ENCODE measurements at places on chromosomes 3 and 15. TPM values are rescaled to one million over a fixed set of nuclear protein-coding genes. Genes with fewer than 3 reads are reported as not detected.

DNA sequence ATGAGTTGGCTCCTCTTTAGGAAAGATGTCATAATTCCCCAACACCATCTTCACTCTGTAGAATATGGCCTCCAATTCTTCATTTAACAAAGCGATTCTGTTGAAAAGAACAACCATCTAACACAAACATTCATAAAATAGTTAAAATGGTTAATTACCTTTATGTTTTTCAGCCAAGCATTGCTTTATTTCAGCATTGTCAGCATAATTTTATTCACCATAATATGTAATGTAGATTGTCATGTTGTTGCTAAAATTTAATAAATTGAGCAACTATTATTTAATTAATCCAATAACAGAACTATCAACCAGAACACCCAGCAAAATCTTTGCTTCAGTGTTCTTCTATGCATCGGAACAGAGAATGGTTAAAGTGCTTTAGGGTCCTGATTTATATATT, 46.2 kb upstream of the EPHA3 start:
- H3K4me3 ChIP-seq = no peak overlapping the region
- H3K27me3 ChIP-seq = no peaks in the 10 kb centered on the region
- H3K27ac ChIP-seq = no peak overlapping the region

DNA sequence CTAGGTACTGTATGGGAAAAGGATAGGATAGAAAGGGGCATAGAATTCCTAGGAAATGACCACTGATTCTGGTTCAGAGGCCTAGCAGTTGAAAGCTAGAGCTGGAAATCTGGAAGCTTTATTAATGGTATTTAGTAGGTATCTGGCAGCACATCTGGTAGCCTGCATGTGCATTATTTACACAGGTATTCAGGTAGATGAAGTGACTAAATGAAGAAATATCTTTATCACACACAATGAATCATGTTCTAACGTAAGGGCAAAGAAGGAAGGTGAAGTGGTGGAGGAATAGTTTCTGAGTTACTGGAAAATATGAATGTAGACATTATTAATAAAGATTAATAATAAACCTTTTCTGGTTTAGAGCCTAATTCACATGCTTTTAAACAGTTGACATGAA, 119.9 kb downstream of the MBNL1 start:
- DNase-seq = no peak
- peaks cover 42% of the 10 kb centered on the region for H3K36me3 ChIP-seq
- no peak overlapping the region for H3K27ac ChIP-seq
- H3K4me1 ChIP-seq = peaks cover 42% of the 10 kb centered on the region
- no peaks in the 10 kb centered on the region for H3K27me3 ChIP-seq

DNA sequence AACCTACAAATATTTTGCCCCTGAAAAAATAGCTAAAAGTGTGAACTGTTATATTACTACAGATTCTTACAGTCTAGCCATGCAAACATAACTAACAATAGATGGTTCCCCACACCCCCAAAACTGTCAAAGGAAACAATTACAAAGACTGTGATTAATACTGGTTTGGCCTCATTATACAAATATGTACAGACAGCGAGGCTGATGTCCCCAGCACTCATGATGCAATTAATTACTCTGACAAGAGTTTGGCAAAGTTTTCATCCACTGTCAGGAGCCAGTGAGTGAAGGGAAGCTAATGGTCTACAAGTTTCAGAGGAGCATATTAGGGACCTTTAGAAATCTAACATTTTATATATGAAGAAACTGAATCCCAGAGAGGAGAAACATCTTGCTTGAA, 61.0 kb downstream of the HMG20A start:
- no peak overlapping the region for H3K4me3 ChIP-seq
- no peaks in the 10 kb centered on the region for H3K27me3 ChIP-seq
- no peak for DNase-seq
- H3K27ac ChIP-seq = no peak overlapping the region

DNA sequence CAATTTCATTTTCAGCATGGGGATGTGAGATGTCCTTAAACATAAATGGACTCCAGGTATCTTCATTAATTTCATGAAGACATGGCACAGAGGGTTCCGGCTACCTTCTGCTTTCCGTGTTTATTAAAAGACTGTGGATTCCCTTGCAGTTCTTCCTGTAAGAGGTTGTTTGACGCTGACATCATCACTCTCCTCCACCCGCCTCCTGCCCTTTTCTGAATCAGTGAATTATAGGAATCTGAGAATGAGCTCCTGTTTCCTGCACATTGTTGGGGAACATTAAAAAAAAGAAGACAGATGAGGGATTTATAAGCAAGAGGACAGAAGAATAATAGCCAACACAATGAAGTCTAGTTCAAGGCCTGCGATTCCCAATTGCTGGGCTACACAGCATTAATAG, 191.3 kb downstream of the LPP start:
- no peak overlapping the region for H3K27ac ChIP-seq
- no peak overlapping the region for H3K4me3 ChIP-seq
- DNase-seq = no peak
- H3K4me1 ChIP-seq = peaks cover 8% of the 10 kb centered on the region
- no peaks in the 10 kb centered on the region for H3K27me3 ChIP-seq
- H3K36me3 ChIP-seq = peaks cover 19% of the 10 kb centered on the region

GRCh38 chr15:68340726-68341671, 63.5 kb downstream of the FEM1B start:
- no peaks in the 10 kb centered on the region for H3K4me1 ChIP-seq
- H3K27me3 ChIP-seq = peaks cover 6% of the 10 kb centered on the region
- no peaks in the 10 kb centered on the region for H3K36me3 ChIP-seq
- H3K4me3 ChIP-seq = no peak overlapping the region

DNA sequence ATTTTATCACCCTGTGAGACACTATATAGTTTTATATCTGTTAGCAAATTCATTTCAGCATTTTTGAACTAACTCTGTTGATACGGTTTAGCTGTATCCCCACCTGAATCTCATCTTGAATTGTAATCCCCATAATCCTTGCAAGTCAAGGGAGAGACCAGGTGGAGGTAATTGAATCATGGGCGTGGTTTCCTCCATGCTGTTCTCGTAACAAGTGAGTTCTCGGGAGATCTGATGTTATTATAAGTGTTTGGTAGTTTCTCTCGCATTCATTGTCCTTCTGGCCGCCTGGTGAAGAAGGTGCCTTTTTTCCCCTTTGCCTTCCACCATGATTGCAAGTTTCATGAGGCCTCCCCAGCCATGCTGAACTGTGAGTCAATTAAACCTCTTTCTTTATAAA, 53.2 kb upstream of the TMC3 start:
- H3K36me3 ChIP-seq = no peaks in the 10 kb centered on the region
- DNase-seq = no peak
- H3K4me3 ChIP-seq = no peak overlapping the region
- H3K4me1 ChIP-seq = no peaks in the 10 kb centered on the region
- H3K27ac ChIP-seq = no peak overlapping the region

DNA sequence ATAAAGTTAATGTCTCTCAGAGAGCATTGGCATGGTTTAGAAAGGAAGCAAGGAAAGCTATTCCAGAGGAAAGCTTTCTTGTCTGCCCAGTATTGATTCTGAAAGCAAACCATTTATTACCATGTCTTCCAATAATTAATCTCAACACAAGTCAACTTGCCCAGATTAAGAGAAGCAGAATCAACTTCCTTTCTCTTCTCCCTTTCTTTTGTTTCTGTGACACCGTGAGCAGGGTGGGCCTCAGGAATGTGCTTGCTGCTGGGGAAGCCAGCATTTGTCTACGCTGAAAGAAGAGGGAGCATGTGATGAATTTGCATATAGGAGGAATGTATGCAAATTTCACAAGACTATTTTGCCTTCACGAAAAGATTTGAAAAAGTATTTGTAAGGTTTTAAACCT, 368.6 kb upstream of the ROPN1 start:
- H3K4me3 ChIP-seq = no peak overlapping the region
- no peaks in the 10 kb centered on the region for H3K4me1 ChIP-seq
- H3K27ac ChIP-seq = no peak overlapping the region
- H3K27me3 ChIP-seq = peaks cover 9% of the 10 kb centered on the region

DNA sequence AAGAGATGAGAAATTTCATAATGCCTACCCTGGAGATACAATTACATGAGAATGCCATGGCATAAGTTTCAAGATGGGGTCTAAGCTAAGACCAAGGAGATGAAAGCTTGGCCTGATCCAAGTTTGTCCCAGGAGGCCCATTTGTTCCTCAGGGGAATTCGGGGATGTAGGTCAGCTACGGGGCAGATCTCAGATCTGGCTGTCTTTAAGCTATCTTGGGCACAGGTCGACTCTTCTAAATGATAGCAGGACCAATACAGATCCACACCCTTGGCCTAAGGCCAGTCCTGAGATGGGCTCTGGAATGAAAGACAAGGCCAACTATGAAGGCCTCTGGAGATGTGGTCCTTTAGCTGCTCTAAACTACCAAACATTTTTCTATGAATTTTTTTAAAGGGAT, 16.6 kb downstream of the ABI3BP start:
- no peak overlapping the region for H3K27ac ChIP-seq
- no peak overlapping the region for H3K4me3 ChIP-seq
- no peak for DNase-seq

DNA sequence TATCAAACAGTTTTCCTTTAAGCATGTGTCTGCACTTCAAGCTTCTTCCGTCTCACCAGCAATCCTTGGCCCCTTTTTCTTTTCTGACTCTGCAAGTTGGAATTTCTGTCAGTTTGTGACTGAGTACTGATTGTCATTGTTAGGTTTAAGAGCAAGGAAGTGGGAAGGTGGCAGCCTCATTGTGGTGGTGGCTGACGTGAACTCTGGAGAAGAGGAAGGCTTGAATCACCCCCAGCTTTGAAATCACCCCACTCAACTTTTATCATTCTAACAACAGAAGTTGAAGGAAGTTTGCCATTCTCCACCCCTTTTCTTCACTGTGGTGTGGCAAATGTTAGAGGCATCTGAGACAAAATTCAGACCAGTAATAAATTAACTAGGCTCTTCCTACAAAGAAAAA, 231.6 kb upstream of the AGTR1 start:
- H3K4me1 ChIP-seq = no peaks in the 10 kb centered on the region
- no peak overlapping the region for H3K4me3 ChIP-seq
- no peak overlapping the region for H3K27ac ChIP-seq
- no peaks in the 10 kb centered on the region for H3K27me3 ChIP-seq
- DNase-seq = no peak
- H3K36me3 ChIP-seq = no peaks in the 10 kb centered on the region

- no peaks in the 10 kb centered on the region for H3K36me3 ChIP-seq
- no peak overlapping the region for H3K4me3 ChIP-seq
- H3K27ac ChIP-seq = no peak overlapping the region
- no peaks in the 10 kb centered on the region for H3K4me1 ChIP-seq
- no peak for DNase-seq
Observed at GRCh38 chr3:60325610-60326170, 925.6 kb downstream of the FHIT start.

- H3K27me3 ChIP-seq = no peaks in the 10 kb centered on the region
- no peak for DNase-seq
- peaks cover 55% of the 10 kb centered on the region for H3K36me3 ChIP-seq
Observed at GRCh38 chr3:105805404-105805803, 63.4 kb downstream of the CBLB start.

DNA sequence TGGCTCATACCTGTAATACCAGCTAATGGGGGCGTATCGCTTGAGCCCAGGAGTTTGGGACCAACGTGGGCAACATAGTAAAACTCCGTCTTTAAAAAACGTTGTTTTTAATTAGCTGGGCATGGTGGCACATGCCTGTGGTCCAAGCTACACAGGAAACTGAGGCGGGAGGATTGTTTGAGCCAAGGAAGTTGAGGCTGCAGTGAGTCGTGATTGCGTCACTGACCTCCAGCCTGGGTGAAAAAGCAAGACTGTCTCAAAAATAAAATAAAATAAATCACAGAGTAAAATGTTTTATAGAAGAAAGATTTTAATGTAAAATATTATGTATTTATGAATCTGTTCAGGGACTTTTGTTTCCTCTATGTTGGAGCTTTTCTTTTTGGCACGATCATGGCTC, 15.3 kb upstream of the STRIT1 start:
- no peaks in the 10 kb centered on the region for H3K36me3 ChIP-seq
- no peak overlapping the region for H3K4me3 ChIP-seq
- no peak overlapping the region for H3K27ac ChIP-seq
- no peak for DNase-seq
- no peaks in the 10 kb centered on the region for H3K4me1 ChIP-seq
- no peaks in the 10 kb centered on the region for H3K27me3 ChIP-seq

- H3K36me3 ChIP-seq = no peaks in the 10 kb centered on the region
- no peak overlapping the region for H3K27ac ChIP-seq
- H3K27me3 ChIP-seq = no peaks in the 10 kb centered on the region
- no peak overlapping the region for H3K4me3 ChIP-seq
- no peaks in the 10 kb centered on the region for H3K4me1 ChIP-seq
Observed at GRCh38 chr15:24683736-24684135, 8.2 kb downstream of the NPAP1 start.

GRCh38 chr3:22216601-22217000, 465.6 kb upstream of the ZNF385D start:
- H3K36me3 ChIP-seq = no peaks in the 10 kb centered on the region
- no peaks in the 10 kb centered on the region for H3K27me3 ChIP-seq
- H3K27ac ChIP-seq = no peak overlapping the region
- H3K4me3 ChIP-seq = no peak overlapping the region
- H3K4me1 ChIP-seq = no peaks in the 10 kb centered on the region

GRCh38 chr3:142148792-142149672, at the start of gene TFDP2:
TSS of gene TFDP2 (minus strand) at chr3:142149544. CDS start at chr3:142101749, 47,795 bp downstream.
- H3K27me3 ChIP-seq = peaks cover 5% of the 10 kb centered on the region
- H3K27ac ChIP-seq = peak within 1 kb of the TSS; percentile 89
- peak; percentile 91 for DNase-seq
- H3K4me3 ChIP-seq = peak within 1 kb of the TSS; percentile 81
- peaks cover 26% of the 10 kb centered on the region for H3K4me1 ChIP-seq
- H3K36me3 ChIP-seq = no peaks in the 10 kb centered on the region

- peaks cover 39% of the 10 kb centered on the region for H3K27me3 ChIP-seq
- peak overlapping the region; percentile 30 for H3K4me3 ChIP-seq
- peak overlapping the region; percentile 79 for H3K27ac ChIP-seq
- H3K4me1 ChIP-seq = peaks cover 29% of the 10 kb centered on the region
- no peak for DNase-seq
- peaks cover 4% of the 10 kb centered on the region for H3K36me3 ChIP-seq
Observed at GRCh38 chr3:194142156-194142910, 6.4 kb downstream of the HES1 start.

- H3K27ac ChIP-seq = no peak overlapping the region
- no peak overlapping the region for H3K4me3 ChIP-seq
- H3K36me3 ChIP-seq = no peaks in the 10 kb centered on the region
- no peak for DNase-seq
- no peaks in the 10 kb centered on the region for H3K27me3 ChIP-seq
Observed at GRCh38 chr3:76039431-76039830, 254.1 kb upstream of the ZNF717 start.

- no peak overlapping the region for H3K4me3 ChIP-seq
- H3K27ac ChIP-seq = no peak overlapping the region
- H3K27me3 ChIP-seq = no peaks in the 10 kb centered on the region
- H3K36me3 ChIP-seq = no peaks in the 10 kb centered on the region
Observed at GRCh38 chr15:88083811-88084760, 172.5 kb downstream of the NTRK3 start.

Gene ALG1L2
- 0.42 TPM for total RNA-seq

Gene GRAMD2A
- total RNA-seq = not detected

Gene INSYN1
- total RNA-seq = not detected

Gene SLC12A1
- not detected for total RNA-seq

Gene COL6A6
- not detected for total RNA-seq

Gene IL17RD
- total RNA-seq = not detected

Gene SYNPR
- not detected for total RNA-seq

Gene SLC6A11
- not detected for total RNA-seq

Gene PRR23E
- not detected for total RNA-seq

Gene CRYGS
- 4.5 TPM for total RNA-seq

Measured in activated CD4-positive, alpha-beta T cell treated with anti-CD3 and anti-CD28 coated beads, Interleukin-2, amount 10 ng/mL, durations not matched to agents 7 days and 5 days (primary cell).